ENCODE measurements at places on chromosomes 16 and 17.
A peak's percentile ranks its signal among the peaks of the same experiment; 100 is the strongest.

DNA sequence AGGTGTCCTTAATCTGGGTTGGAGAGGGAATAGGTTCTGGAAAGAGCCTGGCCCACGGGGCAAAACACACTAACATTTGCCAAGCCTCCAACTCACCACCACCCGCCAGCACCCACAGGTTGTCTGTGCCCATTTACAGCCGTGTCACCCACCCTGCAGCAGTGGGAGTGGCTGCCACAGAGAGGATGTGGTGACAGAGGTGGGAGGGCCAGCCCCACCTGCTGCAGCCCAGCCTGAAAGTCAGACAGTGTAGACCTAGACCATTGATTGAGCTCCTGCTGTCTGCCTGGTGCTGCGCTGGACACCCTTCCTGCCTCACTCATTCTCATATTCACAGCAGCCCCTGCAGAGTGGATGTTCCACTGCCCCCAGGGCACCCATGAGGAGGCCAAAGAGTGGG is 44.7 kb downstream of the IL21R start:
- no peak for DNase-seq

DNA sequence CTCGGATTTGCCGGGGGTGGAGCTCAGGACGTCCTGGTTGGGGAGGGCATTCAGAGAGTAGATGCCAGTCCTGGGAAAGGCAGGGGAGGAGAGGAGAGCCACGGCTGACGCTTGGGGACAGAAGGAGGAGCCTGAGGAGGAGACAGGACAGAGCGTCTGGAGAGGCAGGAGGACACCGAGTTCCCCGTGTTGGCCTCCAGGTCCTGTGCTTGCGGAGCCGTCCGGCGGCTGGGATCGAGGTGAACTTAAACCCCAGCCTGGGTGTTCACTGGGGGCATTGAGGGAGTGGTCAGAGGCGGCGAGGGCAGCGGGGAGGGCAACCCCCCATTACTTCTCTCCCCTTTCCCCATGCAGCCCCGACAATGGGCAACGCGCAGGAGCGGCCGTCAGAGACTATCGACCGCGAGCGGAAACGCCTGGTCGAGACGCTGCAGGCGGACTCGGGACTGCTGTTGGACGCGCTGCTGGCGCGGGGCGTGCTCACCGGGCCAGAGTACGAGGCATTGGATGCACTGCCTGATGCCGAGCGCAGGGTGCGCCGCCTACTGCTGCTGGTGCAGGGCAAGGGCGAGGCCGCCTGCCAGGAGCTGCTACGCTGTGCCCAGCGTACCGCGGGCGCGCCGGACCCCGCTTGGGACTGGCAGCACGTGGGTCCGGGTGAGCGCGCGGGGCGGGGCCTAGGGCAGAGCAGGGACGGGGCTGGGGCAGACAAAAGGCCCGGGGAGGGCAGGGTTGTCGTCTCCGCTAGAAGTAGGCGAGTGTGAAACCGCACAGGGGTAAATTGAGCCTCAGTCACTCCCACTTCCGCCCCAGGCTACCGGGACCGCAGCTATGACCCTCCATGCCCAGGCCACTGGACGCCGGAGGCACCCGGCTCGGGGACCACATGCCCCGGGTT is 3.7 kb downstream of the NOL3 start:
- DNase-seq = peak; percentile 77

- no peak for DNase-seq
These were observed 3.2 kb downstream of the FCSK start for GRCh38 chr16:70457446-70458166.

DNA sequence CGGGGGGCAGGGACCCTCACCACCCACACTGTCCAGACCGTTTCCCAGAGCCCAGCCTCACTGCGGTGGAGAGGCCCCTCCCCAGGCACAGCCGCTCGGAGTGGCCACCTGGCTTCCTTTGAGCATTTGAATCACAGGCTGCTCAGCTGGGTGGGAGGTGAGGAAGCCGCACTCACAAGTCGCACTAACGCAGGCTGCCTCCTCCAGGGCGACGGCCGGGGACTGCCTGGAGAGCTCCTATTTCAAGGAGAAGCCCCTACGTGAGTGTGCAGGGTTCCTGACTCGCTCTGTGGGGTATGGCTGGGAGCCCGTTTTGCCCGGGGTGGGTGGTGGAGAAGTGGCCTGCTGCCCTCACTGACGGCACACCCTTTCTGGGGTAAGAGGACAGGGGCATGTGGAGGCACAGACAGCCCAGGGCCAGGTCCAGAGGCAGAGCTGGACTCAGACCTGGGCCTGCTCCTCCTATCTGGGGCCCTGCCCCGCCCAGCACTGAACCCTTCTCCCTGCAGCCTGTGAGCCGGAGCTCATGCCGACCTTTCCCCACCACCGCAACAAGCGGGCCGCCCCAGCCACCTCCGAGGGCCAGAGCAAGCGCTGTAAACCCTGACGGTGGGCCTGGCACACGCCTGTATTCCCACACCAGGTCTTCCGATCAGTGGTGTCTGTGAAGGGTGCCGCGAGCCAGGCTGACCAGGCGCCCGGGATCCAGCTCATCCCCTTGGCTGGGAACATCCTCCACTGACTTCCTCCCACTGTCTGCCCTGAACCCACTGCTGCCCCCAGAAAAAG is 6.2 kb downstream of the SPATA2L start:
- DNase-seq = no peak

GRCh38 chr16:27800817-27801216 is 250.9 kb downstream of the KATNIP start:
- DNase-seq = no peak

DNA sequence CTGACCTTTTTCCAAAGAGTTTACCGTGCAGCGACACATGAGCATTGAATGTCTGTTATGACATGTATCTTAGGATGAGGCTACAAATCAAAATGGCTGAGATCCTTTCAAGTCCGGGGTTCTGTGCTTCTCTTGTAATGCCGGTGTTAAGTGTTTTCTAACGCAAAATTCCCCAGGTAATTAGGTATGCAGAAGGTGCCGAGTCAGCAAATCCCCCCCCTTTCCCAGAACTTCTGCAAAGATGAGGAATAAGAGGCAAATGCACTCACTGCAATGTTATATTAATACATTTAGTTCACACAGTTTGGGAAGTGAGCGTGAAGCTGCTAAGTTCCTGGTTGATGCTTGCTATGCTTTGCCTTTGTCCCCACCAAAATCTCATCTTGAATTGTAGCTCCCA is 36.3 kb upstream of the MLYCD start:
- DNase-seq = no peak

DNA sequence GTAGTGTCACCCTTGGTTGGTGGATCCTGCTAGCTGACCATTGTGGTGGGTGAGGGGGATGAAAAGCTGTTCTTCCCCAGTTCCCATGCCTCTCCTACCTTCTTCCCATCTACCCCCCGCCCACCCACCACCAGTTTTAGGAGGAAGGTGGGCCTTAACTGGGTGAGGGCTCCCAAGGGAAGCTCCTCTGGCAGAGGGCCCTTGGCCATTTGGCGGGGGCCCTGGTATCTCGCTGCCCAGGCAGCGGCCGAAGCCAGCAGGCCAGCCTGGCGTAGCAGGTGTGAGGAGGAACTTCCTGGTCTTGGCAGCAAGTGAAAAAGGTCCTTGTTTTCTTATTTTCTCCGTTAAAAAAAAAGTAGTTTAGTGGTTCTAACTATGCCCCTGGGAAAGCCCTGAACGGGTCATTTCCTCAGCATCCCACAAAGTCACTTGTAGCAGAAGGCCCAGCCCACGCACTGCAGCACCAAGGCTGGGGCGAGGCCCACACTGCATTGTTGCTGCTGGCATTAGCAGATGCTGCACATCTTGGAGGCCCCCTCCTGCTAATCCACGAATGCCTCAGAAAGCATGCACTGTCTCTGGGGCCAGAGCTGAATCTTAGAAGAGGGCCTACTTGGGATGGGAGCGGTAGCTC is 72.5 kb downstream of the MPRIP start:
- no peak for DNase-seq

GRCh38 chr17:28449859-28450258 is 23.6 kb upstream of the SLC13A2 start:
- no peak for DNase-seq

DNA sequence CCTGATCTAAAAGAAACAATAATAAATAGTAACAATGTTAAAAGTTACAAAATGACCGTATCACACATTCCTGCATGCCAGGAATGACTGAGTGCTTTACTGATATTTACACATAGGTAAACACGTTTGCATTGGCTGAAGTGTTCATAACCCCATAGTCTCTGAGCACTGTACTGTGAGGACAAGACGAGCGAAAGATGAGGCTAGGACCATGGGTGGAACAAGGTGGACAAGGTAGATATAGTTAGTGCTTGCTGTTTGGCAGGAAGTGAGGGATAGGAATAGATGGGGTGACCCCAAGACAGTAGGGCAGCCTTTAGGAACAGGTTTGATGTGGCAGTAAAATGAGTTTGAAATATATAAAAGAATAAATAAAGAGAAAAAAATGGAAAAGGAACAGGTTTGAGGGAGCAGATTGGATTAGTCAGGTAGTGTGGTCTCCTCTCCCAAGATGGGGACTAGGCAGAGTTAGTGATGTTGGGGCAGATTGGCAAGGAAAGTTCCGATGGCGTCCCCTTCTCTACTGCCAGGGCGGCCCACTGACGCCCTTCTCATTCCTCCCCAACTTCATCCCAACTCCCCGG is 452 bp upstream of the E2F4 start:
- DNase-seq = no peak

DNA sequence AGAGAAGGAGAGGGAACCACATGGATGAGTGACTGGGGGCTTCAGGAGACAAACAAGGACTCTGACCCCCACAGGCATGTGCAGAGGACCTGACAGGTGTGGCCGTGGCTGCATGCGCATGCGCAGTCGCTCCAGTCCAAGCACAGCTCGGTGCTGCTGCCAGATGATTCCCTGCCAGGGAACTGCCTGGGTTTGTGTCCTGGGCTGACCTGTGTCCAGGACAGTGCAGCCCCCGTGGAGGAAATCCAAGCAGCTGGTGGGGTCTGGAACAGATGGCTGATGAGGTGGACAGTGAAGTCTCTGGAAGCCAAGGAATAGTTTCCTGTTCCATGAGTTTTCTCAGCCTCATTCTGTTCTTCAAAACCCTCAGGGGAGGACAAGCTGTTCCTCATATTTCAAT is 27.3 kb downstream of the LASP1 start:
- DNase-seq = no peak

GRCh38 chr17:61442878-61443474 is 9.2 kb upstream of the TBX4 start:
- no peak for DNase-seq

- DNase-seq = no peak
These were observed 12.3 kb upstream of the SALL1 start for GRCh38 chr16:51163366-51163765.

DNA sequence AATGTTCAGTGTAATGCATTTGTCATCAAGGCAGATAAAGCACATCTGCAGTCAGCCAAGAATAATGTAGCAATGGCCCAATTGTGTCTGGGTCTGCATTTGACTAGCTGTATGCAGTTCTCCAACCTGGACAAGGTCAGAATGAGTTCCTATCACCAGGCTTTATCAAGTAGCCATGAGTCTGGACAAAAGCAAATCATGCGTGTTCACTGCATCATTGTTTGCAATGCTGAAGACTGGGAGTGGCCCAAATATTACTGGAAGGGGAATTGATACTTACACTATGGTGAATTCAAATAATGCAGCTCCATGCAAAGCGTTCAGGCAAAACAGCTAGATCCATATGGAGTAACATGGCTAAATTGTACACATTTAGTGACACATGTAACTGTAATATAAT is 250.9 kb downstream of the TOX3 start:
- no peak for DNase-seq

DNA sequence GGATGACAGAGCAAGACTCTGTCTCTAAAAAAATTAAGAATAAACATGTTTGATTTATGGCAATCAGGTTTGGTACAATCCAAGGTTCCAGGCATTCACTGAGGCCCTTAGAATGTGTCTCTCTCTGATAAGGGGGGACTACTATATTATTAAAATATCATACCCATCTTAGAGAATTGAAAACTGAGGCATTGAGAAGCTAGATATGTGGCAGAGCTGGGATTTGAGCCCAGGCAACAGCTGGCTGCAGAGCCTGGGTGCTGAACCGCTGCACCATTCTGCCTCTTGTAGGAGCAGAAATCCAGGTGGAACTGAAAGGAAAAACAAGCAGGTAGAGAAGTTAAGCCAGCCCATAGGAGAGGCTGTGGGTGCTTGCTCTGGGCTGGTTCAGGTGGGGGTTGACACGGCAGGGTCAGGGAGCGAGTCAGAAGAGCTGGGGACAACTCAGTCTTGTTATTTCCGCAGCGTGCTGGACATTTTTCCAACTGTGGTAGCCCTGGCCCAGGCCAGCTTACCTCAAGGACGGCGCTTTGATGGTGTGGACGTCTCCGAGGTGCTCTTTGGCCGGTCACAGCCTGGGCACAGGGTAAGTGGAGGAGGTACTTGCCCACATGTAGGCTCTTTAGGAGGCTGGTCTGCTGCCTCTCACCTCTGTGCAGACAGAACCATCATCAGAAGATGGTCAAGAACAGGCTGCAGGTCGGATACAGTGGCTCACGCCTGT is 62.5 kb downstream of the WIPI1 start:
- no peak for DNase-seq

GRCh38 chr16:2710021-2710710 is 9.9 kb downstream of the PRSS27 start:
- DNase-seq = no peak
